ENCODE measurements at places on chromosomes 6 and 20. TPM values are rescaled to one million over a fixed set of nuclear protein-coding genes. Genes with fewer than 3 reads are reported as not detected.

GTSF1L gene
- total RNA-seq, result not detected

DNA sequence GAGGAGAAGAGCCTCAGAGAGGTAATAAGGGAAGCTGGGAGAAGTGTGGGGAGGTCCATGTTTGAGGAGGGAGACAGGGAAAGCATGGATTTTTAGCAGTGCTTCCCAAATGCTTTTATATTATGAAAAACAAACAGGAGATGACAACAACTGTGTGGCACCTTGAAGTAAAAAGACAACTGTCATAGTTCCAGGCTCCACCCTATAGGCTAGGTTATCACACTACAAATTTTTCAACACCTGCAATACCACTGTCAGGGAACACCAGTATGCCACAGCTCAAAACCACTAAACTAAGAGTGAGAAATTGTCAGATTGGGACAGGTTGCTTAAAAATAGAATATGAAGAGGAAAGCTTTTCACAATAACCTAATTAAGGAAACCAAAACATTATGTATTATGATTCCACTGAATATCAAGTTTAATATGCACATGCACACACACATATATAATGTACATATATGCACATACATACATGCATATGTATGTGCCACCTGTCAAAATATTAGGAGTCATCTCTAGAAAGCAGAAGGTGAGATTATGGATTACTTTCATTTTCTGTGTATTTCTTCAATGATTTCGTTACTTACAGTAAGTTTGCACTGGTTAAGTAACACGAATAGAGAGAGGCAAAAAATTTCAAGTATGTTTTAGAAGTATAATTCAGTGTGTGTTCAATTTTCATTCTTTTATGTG is 261.2 kb downstream of the PTPRK start:
- H3K4me3 ChIP-seq, result no peak overlapping the region
- no peak overlapping the region for H3K27ac ChIP-seq
- no peaks in the 10 kb centered on the region for H3K36me3 ChIP-seq

SDHAF4 gene
- total RNA-seq, result 11.3 TPM

- no peak overlapping the region for H3K4me3 ChIP-seq
- no peak for DNase-seq
- H3K27me3 ChIP-seq, result no peaks in the 10 kb centered on the region
- no peak overlapping the region for H3K27ac ChIP-seq
- no peaks in the 10 kb centered on the region for H3K36me3 ChIP-seq
- H3K4me1 ChIP-seq, result peaks cover 3% of the 10 kb centered on the region
These were observed 16.3 kb downstream of the AFDN start for GRCh38 chr6:167843023-167843422.

GRCh38 chr6:25942561-25943147 is 12.2 kb upstream of the SLC17A2 start:
- H3K27me3 ChIP-seq, result no peaks in the 10 kb centered on the region
- no peak overlapping the region for H3K27ac ChIP-seq
- DNase-seq, result no peak
- H3K36me3 ChIP-seq, result no peaks in the 10 kb centered on the region
- H3K4me3 ChIP-seq, result no peak overlapping the region

- no peak overlapping the region for H3K4me3 ChIP-seq
- no peak for DNase-seq
- no peaks in the 10 kb centered on the region for H3K27me3 ChIP-seq
- no peak overlapping the region for H3K27ac ChIP-seq
- no peaks in the 10 kb centered on the region for H3K36me3 ChIP-seq
These were observed 3.7 kb upstream of the ESR1 start for GRCh38 chr6:151803743-151804142.

TBXT gene
- total RNA-seq, result not detected

DNA sequence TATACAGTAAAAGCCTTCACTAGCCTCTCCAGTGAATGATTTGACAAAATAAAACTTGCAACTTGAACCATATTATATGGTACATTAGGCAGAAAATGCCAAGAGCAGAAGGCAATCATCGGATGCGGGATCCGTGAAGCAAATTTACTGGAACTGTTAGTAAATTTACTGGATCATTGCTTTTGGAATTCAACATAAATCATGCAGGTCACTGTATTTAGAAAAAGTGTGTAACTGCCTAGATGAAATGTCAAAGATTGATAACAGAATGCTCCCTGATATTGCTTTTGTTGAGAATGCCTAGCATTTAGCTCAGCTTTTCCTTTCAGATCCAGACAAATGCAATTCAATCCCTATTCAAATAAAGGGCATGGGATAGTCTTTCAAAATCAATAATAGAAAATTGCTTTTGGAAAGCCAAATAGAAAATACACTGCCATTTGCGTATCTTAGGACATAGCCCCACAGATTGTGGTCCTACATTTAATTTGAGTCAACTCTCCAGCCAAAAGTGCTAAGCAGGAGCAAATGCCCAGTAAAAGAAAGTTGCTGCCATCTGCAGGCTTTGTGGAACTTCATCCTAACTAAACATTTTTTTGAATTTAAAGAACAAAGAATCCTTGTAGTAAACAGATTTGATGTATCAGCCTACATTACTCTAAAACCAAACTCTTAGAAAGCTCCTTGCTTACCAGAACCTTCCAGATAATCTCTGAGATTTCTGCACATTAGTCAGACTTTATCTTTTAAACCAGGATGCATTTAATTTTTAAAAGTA is 109.5 kb upstream of the HSF2 start:
- no peak for DNase-seq
- no peak overlapping the region for H3K27ac ChIP-seq
- no peaks in the 10 kb centered on the region for H3K4me1 ChIP-seq
- H3K36me3 ChIP-seq, result no peaks in the 10 kb centered on the region
- no peaks in the 10 kb centered on the region for H3K27me3 ChIP-seq
- H3K4me3 ChIP-seq, result no peak overlapping the region

DNA sequence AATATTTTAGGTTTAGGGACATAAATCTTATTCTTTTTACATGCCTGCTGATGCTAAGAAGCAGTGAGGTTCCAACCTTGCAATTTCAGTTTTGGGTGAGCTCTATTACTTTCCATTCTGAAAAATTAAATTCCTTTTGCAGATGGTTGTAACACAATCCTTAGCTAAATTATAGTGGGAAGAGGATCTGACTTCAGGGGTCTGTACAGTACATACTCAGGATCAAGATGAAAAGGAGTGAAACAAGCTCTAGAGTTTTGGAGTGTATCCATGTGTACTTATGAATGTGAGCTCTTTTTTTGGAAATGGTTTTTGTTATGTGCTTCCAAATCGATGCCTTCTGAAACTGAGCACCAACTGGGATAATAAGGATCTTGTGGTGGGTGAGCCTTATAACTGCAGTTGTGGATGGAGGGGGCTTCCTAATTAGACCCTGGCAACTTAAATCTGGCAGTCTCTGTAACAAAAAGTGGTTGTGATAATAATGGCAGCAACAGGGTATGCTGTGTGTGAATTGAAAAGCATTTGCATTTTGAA is 218.8 kb upstream of the MAP3K7 start:
- no peaks in the 10 kb centered on the region for H3K4me1 ChIP-seq
- H3K4me3 ChIP-seq, result no peak overlapping the region
- no peak for DNase-seq
- H3K27ac ChIP-seq, result no peak overlapping the region
- H3K27me3 ChIP-seq, result no peaks in the 10 kb centered on the region
- no peaks in the 10 kb centered on the region for H3K36me3 ChIP-seq

CPXM1 gene
- total RNA-seq, result 0.86 TPM

- peaks cover 7% of the 10 kb centered on the region for H3K4me1 ChIP-seq
- no peaks in the 10 kb centered on the region for H3K27me3 ChIP-seq
- H3K27ac ChIP-seq, result peak overlapping the region; percentile 70
These were observed 464 bp downstream of the EHMT2 start for GRCh38 chr6:31896856-31897611.

DNA sequence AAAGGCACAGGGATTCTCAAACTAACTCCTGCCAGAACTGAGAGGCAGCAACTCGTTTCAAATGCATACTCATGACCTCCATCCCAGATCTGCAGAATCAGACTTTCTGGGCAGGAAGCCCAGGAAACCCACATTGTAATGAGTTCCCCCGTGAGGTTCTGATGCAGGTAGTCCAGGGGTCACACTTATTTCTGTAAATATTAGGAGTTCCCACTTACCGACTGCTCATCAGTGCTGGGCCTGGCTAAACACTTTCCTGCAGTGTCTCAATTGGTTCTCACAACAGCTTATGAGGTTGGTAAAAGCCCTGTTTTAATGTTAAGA is 11.6 kb downstream of the DUSP15 start:
- H3K27ac ChIP-seq, result no peak overlapping the region
- H3K4me3 ChIP-seq, result no peak overlapping the region
- no peak for DNase-seq
- H3K36me3 ChIP-seq, result no peaks in the 10 kb centered on the region
- peaks cover 3% of the 10 kb centered on the region for H3K4me1 ChIP-seq

GRCh38 chr20:40803381-40803780 is 114.3 kb upstream of the MAFB start:
- H3K4me3 ChIP-seq, result no peak overlapping the region
- DNase-seq, result no peak
- H3K27ac ChIP-seq, result no peak overlapping the region
- no peaks in the 10 kb centered on the region for H3K36me3 ChIP-seq
- H3K27me3 ChIP-seq, result no peaks in the 10 kb centered on the region

SLC22A2 gene
- 0.10 TPM for total RNA-seq

DNA sequence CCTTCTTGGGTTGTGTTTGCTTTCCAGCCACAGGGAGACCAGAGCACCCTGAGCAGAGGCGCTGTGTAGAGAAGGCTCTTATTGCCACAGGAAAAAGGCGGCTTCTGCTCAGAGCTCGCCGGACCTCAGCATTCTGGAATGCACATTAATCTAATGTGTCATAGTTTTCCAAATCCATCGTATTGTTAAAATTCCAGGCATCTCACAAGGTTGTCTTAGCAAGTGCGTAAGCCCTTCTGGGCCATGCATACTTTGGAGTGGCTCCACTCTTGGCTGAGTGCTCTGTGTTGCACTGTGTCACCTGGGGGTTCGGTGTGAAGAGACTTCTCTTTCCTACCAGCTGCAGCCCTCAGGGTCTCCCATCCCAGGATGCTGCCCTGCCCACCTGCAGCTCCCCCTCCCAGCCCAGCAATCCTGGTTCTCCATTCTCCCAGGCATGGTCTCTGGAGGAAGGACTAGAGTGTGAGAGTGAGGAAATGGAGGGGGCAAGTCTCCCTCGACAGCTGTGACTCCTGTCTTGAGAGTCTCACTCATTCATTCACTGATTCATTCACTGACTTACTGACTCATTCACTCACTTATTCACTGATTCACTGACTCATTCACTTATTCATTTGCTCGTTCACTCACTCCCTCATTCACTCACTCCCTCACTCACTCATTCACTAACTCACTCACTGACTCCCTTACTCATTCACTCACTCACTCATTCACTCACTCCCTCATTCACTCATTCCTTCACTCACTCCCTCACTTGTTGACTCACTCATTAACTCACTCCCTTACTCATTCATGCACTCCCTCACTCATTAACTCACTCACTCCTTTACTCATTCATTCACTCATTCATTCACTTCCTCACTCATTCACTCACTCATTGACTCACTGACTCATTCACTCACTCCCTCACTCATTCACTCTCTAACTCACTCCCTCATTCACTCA is 83.7 kb upstream of the MPC1 start:
- no peak overlapping the region for H3K27ac ChIP-seq
- no peaks in the 10 kb centered on the region for H3K27me3 ChIP-seq

TULP1 gene
- total RNA-seq, result not detected

DNA sequence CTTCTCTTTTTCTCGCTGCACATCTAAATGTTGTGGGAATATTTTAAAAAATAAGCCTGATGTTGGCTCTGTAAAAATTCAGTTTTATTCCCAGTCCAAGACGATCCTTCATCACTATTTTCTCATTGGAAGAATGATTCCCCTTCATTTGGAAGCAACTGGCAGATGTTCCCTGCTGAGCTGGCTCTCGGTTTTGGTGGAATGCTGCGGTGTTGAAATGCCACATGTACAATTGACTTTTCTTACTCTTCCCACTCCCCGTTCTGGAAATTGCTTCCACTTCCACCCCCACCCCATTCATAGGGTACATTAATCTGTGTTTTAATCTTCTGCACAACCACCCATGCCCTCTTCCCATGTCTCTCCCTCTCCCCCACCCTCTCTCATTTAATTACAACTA is 496.3 kb upstream of the MAP3K7 start:
- no peak for DNase-seq
- no peaks in the 10 kb centered on the region for H3K27me3 ChIP-seq
- no peak overlapping the region for H3K4me3 ChIP-seq

GRCh38 chr6:134979142-134979541 is 29.2 kb upstream of the ALDH8A1 start:
- no peak for DNase-seq
- no peaks in the 10 kb centered on the region for H3K36me3 ChIP-seq
- H3K27ac ChIP-seq, result no peak overlapping the region
- H3K4me1 ChIP-seq, result no peaks in the 10 kb centered on the region
- H3K27me3 ChIP-seq, result no peaks in the 10 kb centered on the region

ADAT2 gene
- 6.1 TPM for total RNA-seq

OOEP gene
- not detected for total RNA-seq

- no peaks in the 10 kb centered on the region for H3K4me1 ChIP-seq
- no peak overlapping the region for H3K4me3 ChIP-seq
- no peaks in the 10 kb centered on the region for H3K36me3 ChIP-seq
- no peaks in the 10 kb centered on the region for H3K27me3 ChIP-seq
- H3K27ac ChIP-seq, result no peak overlapping the region
These were observed 28.2 kb downstream of the PDRG1 start for GRCh38 chr20:31923388-31924331.

DNA sequence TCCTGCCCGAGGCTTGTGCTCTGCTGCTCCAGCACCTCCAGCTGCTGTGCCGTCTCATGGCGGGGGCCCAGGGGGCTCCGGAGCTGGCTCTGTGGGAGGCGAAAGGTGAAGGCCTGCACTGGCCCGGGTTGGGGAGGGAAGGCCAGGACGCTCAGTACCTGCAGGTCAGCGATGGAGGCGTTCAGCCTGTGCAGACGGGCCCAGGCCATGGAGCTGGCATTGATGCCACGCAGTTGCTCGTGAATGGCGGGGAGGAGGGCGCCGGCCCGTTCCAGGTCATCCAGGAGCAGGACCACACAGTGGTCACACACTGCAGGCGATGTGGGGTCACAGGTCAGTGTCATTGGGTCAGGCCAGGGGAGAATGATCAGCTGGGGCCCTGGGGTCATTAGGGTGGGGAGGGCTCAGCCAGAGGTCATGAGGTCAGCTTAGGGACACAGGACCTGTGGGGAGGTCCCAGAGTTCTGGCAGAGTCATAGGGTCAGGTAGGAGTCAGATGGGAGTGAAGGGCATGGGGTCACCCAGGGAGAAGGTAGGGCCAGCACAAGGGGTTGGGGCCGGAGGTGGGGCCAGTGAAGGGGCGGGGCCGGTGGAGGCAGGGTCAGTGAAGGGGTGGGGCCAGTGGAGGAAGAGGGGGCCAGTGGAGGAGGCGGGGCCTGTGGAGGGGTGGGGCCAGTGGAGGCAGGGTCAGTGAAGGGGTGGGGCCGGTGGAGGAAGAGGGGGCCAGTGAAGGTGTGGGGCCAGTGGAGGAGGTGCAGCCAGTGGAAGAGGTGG is 18.0 kb downstream of the ADRM1 start:
- DNase-seq, result peak; percentile 17
- no peaks in the 10 kb centered on the region for H3K36me3 ChIP-seq
- H3K27me3 ChIP-seq, result no peaks in the 10 kb centered on the region
- no peak overlapping the region for H3K4me3 ChIP-seq

- no peaks in the 10 kb centered on the region for H3K36me3 ChIP-seq
- H3K4me1 ChIP-seq, result no peaks in the 10 kb centered on the region
- no peak overlapping the region for H3K27ac ChIP-seq
- DNase-seq, result no peak
- H3K4me3 ChIP-seq, result no peak overlapping the region
These were observed 31.7 kb upstream of the CST1 start for GRCh38 chr20:23782366-23782983.

Measured in ovary (tissue), 10 donors.